Left ventricle myocardium inferior (tissue), 1 donor: ENCODE measurements at places on chromosomes 2 and 18. TPM values are rescaled to one million over a fixed set of nuclear protein-coding genes. Genes with fewer than 3 reads are reported as not detected.

The VSNL1 gene
- 15.8 TPM for total RNA-seq

The PROC gene
- total RNA-seq, result not detected

The ALK gene
- 0.14 TPM for total RNA-seq

The ALPI gene
- total RNA-seq, result not detected

The SPEG gene
- 145 TPM for total RNA-seq

The CYS1 gene
- 3.3 TPM for total RNA-seq

The FABP1 gene
- total RNA-seq, result not detected

The UGT1A4 gene
- not detected for total RNA-seq

DNA sequence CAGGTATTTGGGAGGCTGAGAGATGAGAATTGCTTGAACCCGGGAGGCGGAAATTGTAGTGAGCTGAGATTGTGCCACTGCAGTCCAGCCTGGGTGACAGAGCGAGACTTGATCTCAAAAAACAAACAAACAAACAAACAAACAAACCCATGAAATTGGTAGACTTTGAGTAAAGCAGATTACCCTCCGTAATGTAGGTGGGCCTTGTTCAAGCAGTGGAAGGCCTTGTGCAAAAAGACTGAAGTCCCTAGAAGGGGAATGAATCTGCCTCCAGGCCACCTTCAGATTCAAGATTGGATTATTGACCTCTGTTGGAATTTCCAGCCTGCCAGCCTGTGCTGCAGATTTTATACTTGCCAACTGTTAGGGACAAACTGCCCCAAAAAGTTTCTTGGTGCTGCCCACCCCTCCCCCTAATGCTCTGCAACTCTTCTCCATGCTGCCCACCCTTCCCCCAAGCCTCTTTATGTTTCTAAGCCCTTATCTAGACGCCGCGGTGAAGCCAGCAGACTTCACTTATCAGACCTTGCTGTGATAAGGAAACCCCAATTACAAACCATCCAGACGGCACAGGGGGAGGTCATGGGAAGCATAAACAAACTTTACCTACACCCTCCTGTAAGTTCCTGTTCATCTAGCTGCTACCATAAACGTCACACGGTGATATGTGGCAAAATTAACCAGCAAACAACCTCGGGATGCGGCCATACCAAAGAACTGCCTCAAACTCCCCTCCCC lies 17.0 kb downstream of the CYP27A1 start:
- no peak for DNase-seq

- no peak for DNase-seq
These were observed 132.1 kb upstream of the SERPINE2 start for GRCh38 chr2:224171226-224171625.

DNA sequence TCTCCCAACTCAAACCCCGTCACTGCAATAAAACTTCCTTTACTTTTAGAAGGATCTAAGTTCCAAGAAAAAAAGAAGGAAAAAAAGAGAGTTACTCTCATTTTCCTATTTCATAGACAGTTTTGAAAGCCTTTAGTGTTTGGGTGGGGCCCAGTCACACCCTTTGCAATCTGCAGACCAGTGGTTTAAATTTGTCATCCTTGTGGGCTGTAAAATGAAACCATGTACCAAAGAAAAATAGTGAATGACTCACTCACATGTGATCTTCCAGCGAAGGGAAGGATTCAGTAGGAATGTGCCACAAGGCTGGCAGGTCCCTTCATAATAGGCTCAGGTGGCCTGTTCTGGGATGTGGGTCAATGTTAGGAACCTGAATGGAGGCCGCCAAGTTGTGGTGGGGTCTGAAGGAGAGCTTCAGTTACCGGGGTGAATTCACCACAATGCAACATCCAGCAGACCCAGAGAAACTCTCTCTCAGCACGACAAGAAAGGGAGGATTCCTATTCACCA lies 28.3 kb downstream of the ANXA4 start:
- DNase-seq, result no peak

- DNase-seq, result no peak
These were observed 5.2 kb upstream of the NAGK start for GRCh38 chr2:71063216-71063615.

DNA sequence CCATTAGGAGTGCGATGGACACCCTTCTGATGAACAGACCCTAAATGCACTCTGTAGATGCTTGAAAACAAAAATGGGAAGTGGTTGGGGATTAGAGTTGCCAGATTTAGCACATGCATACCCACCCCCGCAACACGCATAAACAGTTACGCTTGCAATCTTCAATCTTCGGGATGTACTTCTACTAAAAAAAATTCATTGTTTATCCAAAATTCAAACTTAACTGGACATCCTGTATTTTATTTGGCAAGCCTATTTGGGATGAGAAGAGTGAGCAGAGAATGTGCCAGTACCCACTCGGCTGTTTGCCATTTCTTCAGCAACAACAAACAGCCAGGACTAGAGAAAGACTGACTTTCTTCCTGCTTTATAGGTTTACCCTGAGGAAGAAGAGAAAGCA lies 18.4 kb downstream of the KIAA2012 start:
- DNase-seq, result no peak

GRCh38 chr18:62514570-62514969 lies 8.3 kb upstream of the ZCCHC2 start:
- no peak for DNase-seq

DNA sequence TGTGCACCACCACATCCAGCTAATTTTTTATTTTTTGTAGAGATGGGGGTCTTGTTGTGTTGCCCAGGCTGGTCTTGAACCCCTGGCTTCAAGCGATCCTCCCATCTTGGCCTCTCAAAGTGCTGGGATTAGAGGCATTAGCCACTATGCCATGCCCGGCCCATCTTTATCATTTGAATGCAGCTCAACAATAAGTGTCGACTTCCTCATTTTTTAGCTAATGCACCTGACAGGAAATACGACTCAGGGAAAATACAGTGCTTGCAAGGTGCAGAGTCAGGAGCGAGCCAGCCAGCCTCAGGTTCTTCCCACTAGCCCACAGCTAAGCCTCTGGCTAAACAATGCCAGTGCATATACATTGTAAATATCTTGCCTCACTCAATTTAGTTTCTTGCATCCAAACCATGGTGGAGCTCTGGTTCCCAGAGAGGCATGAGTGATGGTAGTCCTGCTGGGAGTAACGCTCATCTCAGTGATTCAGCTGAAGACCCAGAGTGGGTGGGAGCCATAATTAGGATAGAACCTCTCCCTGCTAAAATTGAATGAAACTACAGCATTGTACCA lies 135.0 kb downstream of the TGIF1 start:
- no peak for DNase-seq

- no peak for DNase-seq
These were observed 1.3 kb downstream of the LRRTM4 start for GRCh38 chr2:77520641-77521547.

DNA sequence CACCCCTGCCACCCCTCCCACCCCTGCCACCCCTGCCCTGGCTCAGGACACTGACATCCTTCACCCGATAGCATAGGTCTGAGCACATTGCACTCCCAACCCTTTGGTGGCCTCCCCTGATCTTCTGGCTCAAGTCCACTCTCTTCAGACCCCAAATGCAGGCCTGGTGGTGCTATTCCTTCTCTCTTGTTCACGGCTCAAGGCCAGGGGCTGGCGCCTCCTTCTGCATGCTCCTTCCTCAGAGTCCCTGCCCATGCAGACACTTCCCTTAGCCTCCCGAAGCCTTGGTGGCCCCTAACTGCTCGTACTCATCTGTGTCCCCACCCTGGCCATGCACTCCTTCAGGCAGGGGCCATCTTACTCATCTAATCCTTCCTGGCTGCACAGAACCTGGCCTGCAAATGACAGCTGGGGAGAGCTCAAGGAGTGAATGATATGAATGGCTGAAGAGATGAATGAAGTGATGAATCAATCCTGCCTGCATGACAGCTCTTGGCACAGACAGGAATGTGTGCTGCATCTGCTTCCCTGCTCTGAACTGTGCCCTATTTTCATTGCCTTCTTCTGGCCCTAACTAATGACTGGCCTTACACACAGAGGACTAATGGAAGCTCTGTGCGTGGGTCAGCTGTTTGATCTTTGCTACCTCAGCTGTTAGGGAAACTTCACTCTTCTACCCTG lies 290.8 kb downstream of the DYSF start:
- no peak for DNase-seq

- DNase-seq, result no peak
These were observed 139.8 kb downstream of the PIK3C3 start for GRCh38 chr18:42094875-42095274.

DNA sequence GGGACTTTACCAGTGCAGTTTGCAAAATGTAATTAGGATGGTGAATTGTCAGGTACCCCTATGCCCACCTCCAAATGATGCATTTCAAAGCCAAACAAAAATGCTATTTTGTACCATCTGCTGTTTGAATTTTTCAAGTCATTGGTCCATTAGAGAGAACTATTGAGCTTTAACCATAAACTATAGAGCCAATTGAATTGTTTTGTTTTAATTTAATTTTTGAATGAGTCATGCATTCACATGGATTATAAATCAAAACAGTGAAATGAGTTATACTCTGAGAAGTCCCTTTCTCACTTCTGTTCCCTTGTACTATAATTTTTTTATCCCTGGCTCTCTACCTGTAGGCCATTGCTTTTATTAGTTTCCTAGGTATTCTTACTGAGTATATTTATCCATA lies 140.6 kb upstream of the LYPD6 start:
- no peak for DNase-seq

GRCh38 chr2:37441055-37441454 lies 96.6 kb downstream of the QPCT start:
- no peak for DNase-seq

DNA sequence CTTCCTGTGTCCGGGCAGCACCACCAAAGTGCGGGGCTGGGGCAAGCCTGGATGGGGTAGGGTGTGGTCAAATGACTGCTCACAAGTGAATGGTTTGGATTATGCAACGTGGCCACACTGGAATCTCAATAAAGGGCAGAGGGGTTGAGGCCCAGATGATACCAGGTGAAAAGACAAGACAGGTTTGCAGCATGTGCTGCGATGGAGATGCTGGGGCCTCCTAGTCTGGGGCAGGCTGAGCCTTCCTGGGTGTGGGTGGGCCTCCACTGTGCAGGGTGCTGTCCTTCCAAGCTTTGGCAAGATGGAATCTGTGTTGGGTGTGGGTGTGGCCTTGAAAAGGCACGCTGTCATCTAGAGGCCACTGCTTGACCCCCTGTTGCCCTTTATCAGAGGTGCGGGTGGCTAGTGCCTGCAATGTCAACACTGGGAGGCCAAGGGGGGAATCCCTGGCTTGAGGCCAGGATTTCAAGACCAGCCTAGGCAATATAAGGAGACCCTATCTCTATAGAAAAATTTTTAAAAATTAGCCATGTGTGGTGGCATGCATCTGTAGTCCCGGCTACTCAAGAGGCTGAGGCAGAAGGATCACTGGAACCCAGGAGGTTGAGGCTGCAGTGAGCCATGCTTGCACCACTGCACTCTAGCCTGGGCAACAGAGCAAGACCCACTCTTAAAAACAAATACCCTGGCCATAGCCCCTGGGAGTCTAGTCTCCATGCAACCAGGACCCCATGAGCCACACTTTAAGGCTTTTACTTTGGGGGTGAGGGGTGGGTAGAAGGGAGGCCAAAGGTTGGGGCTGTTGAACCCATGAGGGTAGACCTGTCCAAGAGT lies 13.8 kb downstream of the RRM2 start:
- no peak for DNase-seq

DNA sequence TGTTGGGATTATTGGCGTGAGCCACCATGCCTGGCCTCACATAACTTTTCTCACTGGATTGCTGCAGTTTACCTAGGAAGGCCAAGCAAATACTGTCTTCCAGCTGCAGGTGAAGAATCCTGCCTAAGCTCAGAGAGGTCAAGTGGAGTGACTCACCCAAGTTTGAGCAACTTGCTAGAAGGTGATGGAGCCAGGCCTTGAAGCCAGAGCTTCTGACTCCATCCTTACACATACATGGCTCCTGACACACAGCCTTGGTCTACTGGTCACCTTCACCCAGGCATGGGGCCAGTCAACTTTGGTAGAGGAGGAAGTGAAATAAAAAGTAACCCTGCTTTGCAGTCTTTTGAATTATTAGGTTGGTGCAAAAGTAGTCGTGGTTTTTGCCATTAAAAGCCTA lies 93.5 kb downstream of the VWA3B start:
- no peak for DNase-seq
